Endothelial cell (in vitro differentiated cells): ENCODE measurements at places on chromosomes 11 and 22. TPM values are rescaled to one million over a fixed set of nuclear protein-coding genes. Genes with fewer than 3 reads are reported as not detected.

AQP11 gene
- total RNA-seq, result 0.33 TPM

PKDREJ gene
- total RNA-seq, result not detected

TMEM45B gene
- total RNA-seq, result not detected

MIOX gene
- total RNA-seq, result not detected

NLRP6 gene
- not detected for total RNA-seq

VSIG10L2 gene
- total RNA-seq, result not detected

CACNA1I gene
- total RNA-seq, result 0.10 TPM

SCUBE1 gene
- total RNA-seq, result 54.7 TPM

FGF19 gene
- total RNA-seq, result not detected

MMP1 gene
- not detected for total RNA-seq

DEUP1 gene
- not detected for total RNA-seq

- peak; percentile 49 for DNase-seq
- no peak overlapping the region for H3K27ac ChIP-seq
- peaks cover 3% of the 10 kb centered on the region for H3K4me1 ChIP-seq
- no peaks in the 10 kb centered on the region for H3K36me3 ChIP-seq
- H3K4me3 ChIP-seq, result no peak overlapping the region
Measured at GRCh38 chr11:64650923-64651523, 60.0 kb downstream of the SLC22A12 start.

DNA sequence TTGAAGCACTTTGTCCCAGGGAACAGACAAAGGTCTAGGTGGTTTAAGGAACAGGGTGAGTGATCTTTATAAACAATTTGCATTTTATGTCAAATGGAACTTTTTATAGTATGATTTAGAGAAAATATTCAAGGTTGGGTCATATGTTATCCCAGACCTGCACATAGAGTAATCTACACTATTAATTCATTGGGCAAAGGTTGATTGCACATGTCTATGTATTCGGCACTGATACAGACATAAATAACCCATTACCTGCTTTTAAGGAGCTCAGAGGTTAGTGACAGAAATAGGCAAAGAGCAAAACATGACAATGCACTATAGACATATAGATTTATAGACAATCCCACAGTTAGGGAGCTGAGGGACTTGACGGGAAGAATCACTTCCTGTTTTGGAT is 141.5 kb upstream of the UBASH3B start:
- H3K27ac ChIP-seq, result no peak overlapping the region
- H3K36me3 ChIP-seq, result no peaks in the 10 kb centered on the region
- H3K4me1 ChIP-seq, result peaks cover 3% of the 10 kb centered on the region
- DNase-seq, result no peak
- H3K4me3 ChIP-seq, result no peak overlapping the region

DNA sequence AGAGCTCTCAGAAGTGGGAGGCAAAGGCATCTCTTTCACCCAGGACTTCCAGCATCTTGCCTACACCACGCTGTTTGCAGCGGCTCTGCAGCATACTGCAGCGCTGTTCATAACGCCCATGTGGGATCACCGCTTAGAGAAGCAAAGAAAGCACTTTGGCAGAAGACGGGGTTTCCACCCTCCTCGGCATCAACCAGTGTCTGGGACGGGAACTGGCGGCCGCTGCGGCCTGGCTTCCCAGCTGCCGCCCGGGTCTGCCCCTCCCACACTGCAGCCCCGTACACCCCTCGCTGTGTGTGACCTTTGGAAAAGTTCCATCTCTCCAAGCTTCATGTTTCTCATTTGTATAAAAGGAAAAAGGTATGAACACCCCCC is 545 bp upstream of the TIRAP start:
- H3K36me3 ChIP-seq, result peaks cover 28% of the 10 kb centered on the region
- peaks cover 40% of the 10 kb centered on the region for H3K4me1 ChIP-seq
- peaks cover 23% of the 10 kb centered on the region for H3K27me3 ChIP-seq
- peak; percentile 42 for DNase-seq

DNA sequence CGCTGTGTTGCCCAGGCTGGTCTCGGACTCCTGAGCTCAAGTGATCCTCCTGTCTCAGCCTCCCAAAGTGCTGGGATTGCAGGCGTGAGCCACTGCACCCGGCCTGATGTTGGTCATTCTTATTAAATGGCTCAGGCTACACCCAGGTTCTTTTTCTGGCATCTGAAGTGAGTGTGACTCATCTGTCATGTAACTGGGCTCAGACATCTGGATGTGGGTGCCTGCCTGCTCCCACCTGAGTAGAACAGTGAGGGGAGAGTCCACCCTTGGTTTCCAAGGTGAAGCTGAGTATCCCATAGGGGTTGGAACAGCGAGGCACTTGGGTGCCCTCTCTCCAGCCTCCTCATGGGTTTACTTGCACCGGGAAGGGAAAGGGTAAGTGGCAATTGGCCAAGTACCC is 36.7 kb upstream of the EIF3D start:
- H3K4me1 ChIP-seq, result peaks cover 18% of the 10 kb centered on the region
- no peaks in the 10 kb centered on the region for H3K36me3 ChIP-seq
- no peak for DNase-seq
- no peak overlapping the region for H3K27ac ChIP-seq

DNA sequence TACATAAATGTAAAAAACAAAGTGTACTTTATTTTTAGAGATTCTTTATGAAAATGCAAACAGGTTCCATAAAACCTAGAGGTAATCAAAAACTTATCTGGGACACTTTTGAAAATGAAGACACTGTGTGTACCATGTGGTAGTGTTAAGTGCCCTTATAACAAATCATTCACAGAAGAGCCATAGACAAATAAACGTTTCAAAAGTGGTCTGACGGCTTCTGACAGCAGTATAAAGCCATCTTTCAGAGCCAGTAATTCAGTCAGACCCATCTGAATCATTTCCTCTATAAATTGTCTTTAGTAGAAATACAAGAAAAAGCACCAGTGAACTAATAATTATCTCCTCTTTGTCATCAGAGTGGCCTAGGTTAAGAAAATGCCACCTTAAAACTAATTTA is 100.0 kb downstream of the PAX6 start:
- DNase-seq, result no peak
- H3K4me3 ChIP-seq, result no peak overlapping the region
- no peaks in the 10 kb centered on the region for H3K36me3 ChIP-seq
- peaks cover 2% of the 10 kb centered on the region for H3K27me3 ChIP-seq
- H3K4me1 ChIP-seq, result no peaks in the 10 kb centered on the region

DNA sequence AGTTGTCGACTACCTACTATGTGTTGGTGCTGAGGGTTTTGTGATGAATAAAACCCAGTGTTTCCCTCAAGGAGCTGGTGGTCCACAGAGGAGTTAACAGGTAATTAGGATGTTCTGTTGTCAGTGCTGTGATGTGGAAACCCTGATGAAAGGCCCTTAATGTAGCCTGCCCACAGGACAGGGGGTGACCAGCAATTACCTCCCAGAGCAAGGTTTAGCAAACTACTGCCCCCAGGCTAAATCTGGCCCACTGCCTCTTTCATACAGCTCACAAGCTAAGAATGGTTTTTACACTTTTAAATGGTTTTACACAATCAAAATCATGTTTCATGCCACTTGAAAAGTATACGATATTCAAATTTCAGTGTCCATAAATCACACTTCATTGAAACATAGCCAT is 536.2 kb downstream of the MIAT start:
- no peak overlapping the region for H3K27ac ChIP-seq
- peaks cover 7% of the 10 kb centered on the region for H3K27me3 ChIP-seq
- H3K4me1 ChIP-seq, result peaks cover 5% of the 10 kb centered on the region
- H3K36me3 ChIP-seq, result peaks cover 3% of the 10 kb centered on the region
- no peak overlapping the region for H3K4me3 ChIP-seq
- DNase-seq, result no peak

DNA sequence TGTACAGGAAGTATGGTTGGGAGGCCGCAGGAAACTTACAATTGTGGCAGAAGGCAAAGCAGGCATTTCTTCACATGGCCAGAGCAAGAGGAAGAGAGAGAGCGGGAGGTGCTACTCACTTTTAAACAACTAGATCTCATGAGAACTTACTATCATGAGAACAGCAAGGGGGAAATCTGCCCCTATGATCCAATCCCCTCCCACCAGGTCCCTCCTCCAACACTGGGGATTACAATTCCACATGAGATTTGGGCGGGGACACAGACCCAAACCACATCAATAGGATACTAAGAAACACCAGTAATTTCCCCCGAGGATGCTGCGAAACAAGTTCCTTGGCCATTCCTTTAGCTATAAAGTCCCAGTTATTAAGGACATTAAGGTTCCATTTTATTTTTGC is 94.1 kb upstream of the SC5D start:
- DNase-seq, result no peak
- no peaks in the 10 kb centered on the region for H3K36me3 ChIP-seq
- H3K4me1 ChIP-seq, result peaks cover 2% of the 10 kb centered on the region
- no peaks in the 10 kb centered on the region for H3K27me3 ChIP-seq
- H3K27ac ChIP-seq, result no peak overlapping the region

DNA sequence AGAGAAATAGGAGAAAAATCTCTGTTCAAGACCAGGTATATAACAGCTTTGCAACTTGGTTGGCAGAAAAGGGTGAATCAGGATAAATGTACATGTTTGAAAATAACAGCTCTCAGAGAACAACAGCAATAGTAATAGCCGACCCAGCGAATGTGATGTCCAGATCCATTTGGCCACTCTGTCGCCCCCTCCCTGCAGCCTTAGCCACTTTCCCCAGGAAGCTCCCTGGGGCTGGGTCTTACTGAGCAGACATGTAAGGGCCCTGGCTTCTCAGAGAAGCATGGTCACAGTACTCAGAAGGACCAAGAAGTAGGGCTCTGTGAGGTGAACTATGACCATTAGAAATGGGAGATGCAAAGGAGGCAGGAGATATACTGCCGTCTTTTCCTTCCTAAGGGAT is 154.1 kb upstream of the SNX19 start:
- no peak for DNase-seq
- no peaks in the 10 kb centered on the region for H3K4me1 ChIP-seq
- no peak overlapping the region for H3K27ac ChIP-seq
- no peaks in the 10 kb centered on the region for H3K36me3 ChIP-seq

DNA sequence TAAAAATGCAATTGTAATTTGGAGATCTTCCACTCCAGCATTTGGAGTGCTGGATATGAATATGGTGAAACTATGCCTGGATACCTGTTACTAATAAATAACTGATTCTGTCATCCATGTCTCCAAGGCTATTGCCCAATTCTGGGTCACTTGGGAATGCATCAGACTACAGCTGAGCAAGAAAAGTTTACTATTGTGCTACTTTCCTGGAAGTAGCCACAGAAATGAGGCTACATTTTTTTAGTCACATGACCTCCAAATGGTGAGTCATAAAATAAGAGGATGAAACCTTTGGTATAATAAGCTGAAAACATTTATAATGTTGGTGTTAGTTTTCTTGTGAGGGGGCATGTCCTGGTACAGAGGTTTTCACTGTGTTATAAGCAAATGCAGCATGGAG is 44.4 kb downstream of the DCDC1 start:
- H3K27ac ChIP-seq, result no peak overlapping the region
- H3K36me3 ChIP-seq, result no peaks in the 10 kb centered on the region
- no peak for DNase-seq

- H3K27ac ChIP-seq, result no peak overlapping the region
- H3K4me3 ChIP-seq, result no peak overlapping the region
- H3K4me1 ChIP-seq, result peaks cover 26% of the 10 kb centered on the region
- H3K27me3 ChIP-seq, result peaks cover 13% of the 10 kb centered on the region
Measured at GRCh38 chr11:70072861-70073755, 5.0 kb upstream of the ANO1 start.

DNA sequence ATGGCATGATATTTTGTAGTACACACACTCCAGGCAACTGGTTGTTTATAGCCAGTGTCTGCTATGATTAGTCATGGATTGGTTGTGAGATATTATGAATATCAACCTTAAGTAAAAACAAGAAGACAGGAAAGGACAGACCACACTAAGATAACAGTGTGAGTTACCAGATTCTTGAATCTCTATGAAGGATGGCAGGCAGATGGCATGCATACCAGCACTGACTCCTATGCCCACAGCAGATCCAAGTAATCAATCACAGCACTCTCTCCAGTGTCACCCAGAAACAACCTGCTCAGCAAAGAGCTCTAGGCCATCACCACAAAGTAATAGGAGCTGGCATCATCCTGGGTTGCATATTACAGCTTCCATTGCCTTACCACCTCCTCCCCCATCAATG is 116.6 kb downstream of the GALNT18 start:
- peaks cover 56% of the 10 kb centered on the region for H3K4me1 ChIP-seq
- H3K27me3 ChIP-seq, result peaks cover 3% of the 10 kb centered on the region
- H3K36me3 ChIP-seq, result peaks cover 6% of the 10 kb centered on the region
- H3K27ac ChIP-seq, result no peak overlapping the region

GRCh38 chr11:68325183-68325906 is 13.0 kb downstream of the LRP5 start:
- no peak for DNase-seq
- peaks cover 3% of the 10 kb centered on the region for H3K27me3 ChIP-seq
- no peak overlapping the region for H3K4me3 ChIP-seq
- H3K27ac ChIP-seq, result no peak overlapping the region
- peaks cover 44% of the 10 kb centered on the region for H3K4me1 ChIP-seq

DNA sequence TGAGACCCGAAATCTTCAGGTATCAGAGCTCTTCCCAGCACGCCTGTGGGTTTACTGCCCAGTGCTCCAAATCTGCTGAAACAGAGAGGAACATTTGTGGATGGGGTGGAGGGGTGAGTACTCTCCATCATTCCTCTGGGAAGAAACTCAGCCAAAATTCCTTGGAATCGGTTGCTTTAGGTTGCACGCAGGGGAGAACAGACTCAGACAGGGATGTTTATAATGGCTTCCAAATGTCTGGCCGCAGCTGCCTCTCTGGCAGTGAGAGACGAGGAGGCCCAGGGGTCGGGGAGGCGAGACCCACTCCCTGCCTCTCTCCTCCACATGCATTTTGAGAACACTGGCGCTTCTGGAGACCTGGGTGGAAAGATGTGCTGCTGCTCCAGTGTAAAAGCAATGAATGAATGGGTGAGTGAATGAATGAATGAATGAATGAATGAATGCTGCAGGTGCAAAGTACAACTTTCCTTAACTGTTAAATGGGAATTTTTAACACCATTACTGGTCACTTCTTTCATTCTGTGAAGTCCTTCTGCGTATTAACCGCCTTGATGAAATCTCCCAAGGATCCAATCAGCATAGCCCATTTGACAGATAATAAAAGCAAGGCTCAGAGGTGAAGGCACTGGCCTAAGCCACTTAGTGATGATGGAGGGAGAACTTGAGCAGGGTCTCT is 437.4 kb downstream of the MIAT start:
- no peaks in the 10 kb centered on the region for H3K4me1 ChIP-seq
- H3K27me3 ChIP-seq, result peaks cover 3% of the 10 kb centered on the region
- DNase-seq, result no peak

DNA sequence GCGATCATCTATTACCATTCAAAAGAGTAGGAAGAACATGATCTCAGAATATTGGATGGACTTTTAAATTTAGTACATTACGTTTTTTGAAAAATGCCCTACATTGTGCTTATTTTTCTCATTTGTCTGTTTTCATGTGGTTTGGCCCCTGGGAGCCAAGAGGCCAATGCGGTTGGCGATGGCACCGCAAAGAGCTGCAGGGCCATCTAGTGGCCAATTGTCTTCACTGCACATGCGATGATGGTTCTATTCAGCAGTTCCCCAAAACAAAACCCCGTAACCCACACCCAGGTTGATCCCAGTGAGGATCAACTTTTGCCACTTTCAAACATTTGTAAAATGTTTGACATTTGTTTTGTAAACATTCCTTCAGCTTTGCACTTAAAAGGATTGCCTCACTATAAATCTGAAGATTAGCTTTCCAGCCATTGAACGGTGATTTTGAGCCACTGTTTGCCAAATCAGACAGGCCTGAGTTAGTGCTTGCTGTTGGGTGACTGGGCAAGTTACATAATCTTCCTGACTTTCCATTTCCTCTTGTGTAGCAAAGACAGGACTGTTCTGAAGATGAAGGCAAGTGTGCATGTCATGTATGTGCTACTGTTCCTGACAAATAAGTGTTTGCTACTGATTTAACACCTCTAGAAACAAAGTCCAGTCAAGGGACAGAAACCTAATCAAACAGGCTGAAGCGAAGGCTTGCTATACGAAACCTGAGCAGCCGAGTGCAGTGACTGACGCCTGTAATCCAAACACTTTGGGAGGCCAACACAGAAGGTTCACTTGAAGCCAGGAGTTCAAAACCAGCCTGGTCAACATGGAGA is 29.2 kb upstream of the XBP1 start:
- H3K27ac ChIP-seq, result no peak overlapping the region
- no peaks in the 10 kb centered on the region for H3K36me3 ChIP-seq
- H3K4me3 ChIP-seq, result no peak overlapping the region
